ENCODE measurements at places on chromosomes 5 and 9.

DNA sequence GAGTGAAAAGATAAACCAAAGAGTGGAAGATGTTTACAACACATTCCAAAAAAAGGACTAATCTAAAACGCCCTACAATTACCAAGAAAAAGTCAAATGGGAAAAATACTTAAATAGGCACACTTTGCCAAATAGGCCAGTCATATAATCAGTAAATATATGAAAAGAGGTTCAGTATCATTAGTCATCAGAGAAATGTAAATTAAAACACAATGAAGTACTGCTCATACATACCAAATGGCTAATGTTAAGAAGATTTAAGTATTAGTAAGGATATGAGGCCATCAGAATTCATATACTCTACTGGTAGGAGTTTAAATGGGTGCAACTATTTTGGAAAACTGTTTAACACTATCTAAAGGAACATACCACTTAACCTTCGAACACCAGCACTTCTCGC lies 47.6 kb downstream of the ZDHHC21 start:
- no peak for DNase-seq

DNA sequence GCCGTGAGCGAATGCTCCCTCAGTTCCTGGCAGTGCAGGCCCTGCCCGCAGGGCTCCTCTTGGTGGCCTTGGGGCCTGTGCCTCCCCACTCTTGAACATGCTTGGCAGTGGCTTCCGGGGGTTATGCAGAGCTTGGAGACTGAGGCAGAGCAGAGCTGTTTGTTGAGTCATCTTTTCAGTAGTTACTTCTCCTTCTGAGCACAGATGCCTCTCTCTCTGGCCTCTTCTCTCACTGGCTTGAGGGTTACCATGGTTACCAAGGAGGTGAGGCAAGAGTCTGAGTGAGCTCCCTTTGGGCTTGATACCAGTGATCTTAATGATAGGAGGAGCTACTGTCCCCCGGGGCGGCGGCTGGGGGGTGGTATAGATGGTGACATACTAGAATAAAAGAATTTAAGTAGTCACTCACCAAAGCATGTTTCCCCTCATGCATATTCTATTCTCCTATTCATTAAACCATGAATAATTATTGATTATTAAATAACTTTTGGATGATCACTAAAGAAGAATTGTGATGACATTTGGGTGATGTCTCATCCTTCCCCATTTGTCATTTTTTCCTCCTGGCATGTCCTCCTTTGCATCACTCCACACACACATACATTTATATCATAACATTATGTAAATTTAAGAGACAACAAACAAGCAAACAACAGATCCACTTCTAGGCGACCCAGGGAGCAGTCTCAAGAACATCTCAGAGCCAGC lies 111.1 kb downstream of the ARHGAP26 start:
- DNase-seq = no peak

DNA sequence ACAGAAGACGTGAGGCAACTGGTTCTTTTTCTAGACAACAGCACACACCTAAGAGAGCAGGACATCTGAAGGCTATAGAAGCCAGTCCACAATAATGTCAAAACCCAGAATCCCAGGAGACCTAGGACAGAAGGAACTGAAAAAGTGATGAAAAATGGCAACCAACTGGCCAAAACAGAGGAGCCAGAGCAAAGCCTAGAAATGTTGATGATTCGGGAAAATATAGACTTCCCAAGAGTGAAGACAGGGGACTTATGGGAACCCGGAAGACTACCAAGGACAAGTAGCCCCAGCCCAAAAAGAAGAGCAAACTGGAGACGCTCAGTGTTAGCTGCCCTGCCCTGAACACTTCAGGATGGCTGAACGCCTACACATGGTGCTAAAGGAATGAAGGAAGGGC lies 43.4 kb upstream of the ZNF366 start:
- no peak for DNase-seq

- no peak for DNase-seq
Measured at GRCh38 chr9:104992659-104993058, 64.7 kb upstream of the ABCA1 start.

GRCh38 chr5:153610811-153611210 lies 120.3 kb downstream of the GRIA1 start:
- DNase-seq = no peak

DNA sequence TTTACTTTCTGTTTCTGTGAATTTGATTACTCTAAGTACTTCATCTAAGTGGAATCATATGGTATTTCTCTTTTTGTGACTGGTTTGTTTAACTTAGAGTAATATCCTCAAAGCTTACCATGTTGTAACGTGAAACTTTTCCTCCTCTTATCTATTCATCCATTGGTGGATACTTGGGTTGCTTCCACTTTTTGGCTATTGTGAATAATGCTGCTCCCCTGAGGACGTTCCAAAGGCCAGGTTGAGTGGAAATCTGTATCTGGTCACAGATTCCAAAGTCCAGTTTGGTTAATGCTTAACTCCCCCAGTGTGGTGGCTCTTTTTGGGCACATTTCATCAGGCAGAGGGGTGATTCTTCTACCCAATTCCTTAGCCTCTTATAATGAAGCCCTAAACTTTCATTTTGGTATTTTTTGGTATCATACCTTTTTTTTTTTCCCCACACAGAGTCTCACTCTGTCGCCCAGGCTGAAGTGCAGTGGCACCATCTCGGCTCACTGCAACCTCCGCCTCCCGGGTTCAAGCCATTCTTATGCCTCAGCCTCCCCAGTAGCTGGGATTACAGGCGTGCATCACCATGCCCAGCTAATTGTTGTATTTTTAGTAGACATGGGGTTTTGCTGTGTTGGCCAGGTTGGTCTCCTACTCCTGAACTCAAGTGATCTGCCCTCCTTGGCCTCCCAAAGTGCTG lies 65.4 kb downstream of the CMYA5 start:
- no peak for DNase-seq

GRCh38 chr5:83844449-83845068 lies 123.9 kb upstream of the HAPLN1 start:
- no peak for DNase-seq

GRCh38 chr5:142405814-142406395 lies 81.1 kb upstream of the SPRY4 start:
- no peak for DNase-seq

DNA sequence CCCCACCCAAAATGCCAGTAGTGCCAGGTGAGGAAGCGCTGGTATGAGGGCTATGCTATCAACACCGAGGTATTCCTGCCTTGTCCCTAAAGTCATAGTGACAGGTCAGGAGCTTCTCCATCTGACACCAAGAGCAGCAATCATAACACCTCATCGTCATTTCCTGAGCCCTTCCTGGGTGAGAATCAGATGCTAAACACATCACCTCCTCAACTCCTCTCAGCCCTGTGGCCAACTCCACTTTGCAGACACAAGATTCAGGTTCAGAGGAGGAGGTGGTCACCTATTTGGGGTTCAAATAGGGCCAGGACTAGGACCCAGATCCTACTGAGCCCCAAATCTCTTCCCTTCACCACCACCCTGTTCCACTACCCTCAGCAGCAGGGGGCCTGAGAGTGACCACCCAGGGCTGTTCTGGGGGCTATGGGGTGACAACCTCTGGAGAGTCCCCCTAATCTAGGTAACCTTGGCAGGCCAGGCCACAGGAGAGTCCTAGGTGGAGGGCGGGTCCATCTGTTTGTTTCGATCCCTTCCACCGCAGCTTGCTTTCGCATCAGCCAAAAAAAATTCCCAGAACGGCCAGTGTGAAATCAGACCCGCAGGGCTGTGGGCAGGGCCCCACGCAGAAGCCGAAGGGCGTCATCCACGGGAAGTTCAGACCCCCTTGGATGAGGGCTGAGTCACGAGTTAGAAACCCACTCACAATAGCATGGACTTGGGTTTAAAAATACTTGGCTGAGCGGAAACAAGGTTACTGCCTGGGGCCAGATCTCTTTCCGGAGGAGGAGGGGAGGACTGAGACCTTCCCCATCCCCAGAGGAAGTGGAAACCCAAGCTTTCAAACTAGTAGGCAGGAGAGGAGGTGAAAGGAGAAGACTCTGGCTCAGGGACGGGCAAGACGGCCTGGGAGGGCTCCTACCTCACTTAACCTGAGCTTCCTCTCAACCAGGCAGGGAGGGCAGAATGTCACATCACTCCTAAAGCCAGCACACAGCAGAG lies 8.7 kb downstream of the STK10 start:
- DNase-seq = no peak

GRCh38 chr9:37419204-37419603 lies 3.3 kb upstream of the GRHPR start:
- DNase-seq = no peak

DNA sequence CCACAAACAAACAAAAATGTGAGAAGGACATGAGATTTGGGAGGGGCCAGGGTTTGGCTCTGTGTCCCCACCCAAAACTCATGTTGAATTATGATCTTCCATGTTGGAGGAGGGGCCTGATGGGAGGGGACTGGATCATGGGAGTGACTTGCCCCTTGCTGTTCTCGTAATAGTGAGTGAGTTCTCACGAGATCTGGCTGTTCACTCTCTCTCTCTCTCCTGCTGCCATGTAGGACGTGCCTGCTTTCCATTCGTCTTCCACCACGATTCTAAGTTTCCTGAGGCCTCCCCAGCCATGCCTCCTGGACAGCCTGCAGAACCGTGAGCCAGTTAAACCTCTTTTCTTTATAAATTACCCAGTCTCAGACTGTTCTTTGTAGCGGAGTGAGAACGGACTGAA lies 118.7 kb downstream of the RXRA start:
- no peak for DNase-seq
